H9 (cell line): ENCODE measurements at places on chromosomes 7 and 10. TPM values are rescaled to one million over a fixed set of nuclear protein-coding genes. Genes with fewer than 3 reads are reported as not detected.

- peak; percentile 52 for DNase-seq
These were observed 13.7 kb upstream of the HOXA13 start for GRCh38 chr7:27213433-27214238.

STEAP1 gene
- total RNA-seq, result 3.7 and 4.1 TPM in 2 replicates

GRCh38 chr7:12623885-12624498 lies 53.5 kb downstream of the SCIN start:
- DNase-seq, result no peak

ZRANB1 gene
- 16.1 and 17.4 TPM in 2 replicates for total RNA-seq

- DNase-seq, result no peak
These were observed 35.5 kb upstream of the C1GALT1 start for GRCh38 chr7:7146837-7147236.

DNA sequence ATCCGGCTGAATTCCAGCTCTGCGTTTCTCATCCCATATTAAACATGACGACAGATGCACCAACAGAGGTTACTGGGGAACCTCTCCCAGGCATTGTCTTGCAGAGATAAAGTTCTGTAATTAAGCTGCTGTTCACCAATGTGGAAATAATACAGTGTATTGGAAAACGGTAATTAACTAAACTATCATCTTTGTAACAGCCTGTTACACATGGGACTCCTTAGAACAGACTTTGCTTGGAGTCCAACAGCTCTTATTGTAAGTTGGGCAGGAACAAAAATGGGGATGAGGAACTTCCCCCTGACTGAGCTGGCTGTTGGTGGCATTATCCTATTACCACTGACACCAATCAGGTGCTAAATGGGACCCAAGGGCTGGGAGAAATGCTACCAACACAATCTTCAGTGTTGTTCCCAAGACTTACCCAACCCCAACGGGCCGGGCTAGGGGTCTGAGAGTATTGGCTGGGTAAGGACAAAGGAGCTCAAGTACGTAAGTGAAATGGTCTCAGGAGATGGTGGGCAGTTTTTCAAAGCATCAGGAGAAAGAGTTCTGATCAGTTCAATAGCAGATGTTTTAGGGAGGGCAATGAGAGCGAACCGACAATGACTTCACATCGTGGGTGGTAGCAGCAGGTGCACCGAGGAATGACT lies 759.4 kb downstream of the GRID1 start:
- peak; percentile 11 for DNase-seq

DNA sequence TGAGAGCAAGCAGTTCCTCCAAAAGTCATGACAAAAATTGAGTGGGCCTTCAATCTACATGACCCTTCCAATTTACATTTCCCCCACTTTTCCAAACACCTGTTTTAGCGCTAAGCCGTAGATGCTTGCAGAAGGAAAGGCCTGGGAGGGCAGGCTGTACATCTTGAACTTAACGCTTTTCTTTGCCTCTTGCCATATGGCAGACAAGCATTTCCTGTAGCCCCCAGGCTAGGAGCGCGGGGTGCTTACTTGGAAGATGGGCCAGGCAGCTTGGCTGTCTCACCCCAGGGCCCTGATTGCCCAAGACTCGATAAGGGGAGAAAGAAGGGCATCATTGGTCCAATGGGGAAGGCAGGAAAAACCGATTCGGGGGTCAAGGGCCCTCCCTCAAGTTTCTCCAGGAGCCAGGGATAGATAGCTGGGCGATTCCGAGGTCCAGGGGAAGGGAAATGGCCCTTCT lies 1.8 kb downstream of the HOXA10 start:
- peak; percentile 30 for DNase-seq

DNA sequence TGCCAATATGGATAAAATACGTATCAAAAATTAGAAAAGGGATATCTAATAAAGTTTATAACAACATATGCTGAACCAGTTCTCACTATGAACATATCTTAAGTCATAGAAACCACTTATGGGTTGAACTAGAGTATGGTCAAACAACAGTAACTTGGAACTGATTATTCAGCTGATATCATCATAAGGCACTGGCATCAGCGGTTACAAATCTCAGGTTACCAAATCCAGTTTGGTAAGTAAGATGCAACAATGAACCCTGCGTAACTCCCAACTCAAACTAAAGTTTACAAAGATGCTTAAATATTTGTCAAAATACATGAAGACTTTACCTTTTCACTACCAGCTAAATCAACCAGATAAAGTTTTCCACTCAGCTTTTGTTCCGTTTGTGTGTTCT lies 19.3 kb downstream of the KIF5B start:
- DNase-seq, result no peak

- DNase-seq, result no peak
These were observed 69.7 kb downstream of the CUL2 start for GRCh38 chr10:35020481-35020880.

CFAP70 gene
- 0.24 and 0.26 TPM in 2 replicates for total RNA-seq

- no peak for DNase-seq
These were observed 200.5 kb downstream of the MAD1L1 start for GRCh38 chr7:2032030-2032875.

DNA sequence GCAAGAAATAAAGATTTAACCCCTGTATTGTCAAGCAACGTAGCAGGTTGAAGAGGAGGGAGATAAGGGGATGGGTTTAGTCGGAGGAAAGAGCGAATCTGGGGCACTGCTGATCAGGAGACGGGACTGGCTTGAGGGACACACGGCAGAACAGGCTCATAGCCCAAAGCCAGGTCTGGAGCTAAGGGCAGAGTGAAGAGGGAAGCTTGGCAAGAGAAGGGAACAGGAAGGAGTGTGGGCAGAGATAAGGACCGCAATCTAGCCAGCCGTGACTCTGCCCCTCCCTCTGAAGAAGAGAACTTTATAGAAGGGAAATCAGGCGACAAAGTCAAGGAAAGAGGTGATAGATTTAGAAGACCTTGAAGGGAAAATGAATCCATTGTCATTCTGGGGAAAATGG lies 67.6 kb downstream of the CAV1 start:
- DNase-seq, result no peak

GRCh38 chr7:129777993-129778769 lies 166.7 kb downstream of the NRF1 start:
- DNase-seq, result no peak

DNA sequence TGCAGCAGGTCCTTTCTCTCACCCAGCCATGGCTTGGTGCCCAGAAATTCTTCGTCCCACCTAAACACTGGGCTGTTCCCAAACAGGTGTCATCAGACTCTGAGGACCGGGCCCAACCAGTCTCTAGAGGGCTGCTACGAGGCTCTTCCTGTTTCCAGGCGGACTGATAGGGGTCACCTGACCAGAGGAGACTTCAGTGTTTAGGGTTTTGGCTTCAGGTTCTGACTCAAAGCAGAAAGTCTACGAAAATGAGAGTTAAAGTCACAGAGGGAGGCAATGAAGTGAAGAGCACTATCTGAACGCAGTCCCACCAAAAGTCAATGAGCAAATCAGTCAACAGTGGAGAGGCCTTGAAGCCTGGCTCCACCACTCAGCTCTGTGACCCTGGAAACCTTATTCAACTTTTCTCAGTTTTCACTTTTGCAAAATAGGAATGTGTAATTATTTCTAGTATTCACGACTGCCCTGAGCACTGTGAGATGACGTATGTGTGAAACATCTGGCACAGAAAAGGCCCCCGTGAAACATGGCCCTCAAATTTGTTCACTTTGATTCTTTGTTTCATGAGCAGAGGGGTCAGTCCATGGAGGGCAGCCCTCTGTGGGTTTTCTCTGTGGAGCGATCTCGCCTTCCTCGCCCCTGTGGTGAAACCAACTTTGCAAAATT lies 189.9 kb upstream of the PDE1C start:
- DNase-seq, result no peak

ADARB2 gene
- total RNA-seq, result 0.87 and 1.0 TPM in 2 replicates

GRCh38 chr10:48551861-48552591 lies 52.8 kb downstream of the ARHGAP22 start:
- peak; percentile 44 for DNase-seq

- no peak for DNase-seq
These were observed 189.7 kb downstream of the ZNF248 start for GRCh38 chr10:37667736-37668135.

DNA sequence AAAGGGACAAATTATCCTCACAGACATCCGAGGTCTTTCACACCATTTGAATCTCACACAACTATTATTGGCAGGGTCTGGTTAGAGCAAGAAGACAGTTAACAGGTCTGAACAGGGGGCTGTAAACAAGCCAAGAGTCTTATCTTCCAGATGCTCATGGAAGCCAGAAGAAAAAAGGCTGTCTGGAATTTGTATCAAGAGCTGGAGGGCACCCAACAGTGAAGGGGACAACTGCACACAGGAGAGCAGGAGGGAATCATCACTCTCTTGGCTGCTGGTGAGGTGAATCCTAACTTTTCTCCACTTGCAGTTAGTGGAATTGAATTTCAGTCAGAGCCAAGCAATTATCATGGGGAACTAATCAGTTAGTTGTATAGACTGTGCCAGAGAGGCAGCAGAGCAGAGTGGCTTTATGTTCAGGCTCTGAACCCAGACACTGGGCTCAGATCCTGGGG lies 880.2 kb upstream of the AUTS2 start:
- no peak for DNase-seq

DNA sequence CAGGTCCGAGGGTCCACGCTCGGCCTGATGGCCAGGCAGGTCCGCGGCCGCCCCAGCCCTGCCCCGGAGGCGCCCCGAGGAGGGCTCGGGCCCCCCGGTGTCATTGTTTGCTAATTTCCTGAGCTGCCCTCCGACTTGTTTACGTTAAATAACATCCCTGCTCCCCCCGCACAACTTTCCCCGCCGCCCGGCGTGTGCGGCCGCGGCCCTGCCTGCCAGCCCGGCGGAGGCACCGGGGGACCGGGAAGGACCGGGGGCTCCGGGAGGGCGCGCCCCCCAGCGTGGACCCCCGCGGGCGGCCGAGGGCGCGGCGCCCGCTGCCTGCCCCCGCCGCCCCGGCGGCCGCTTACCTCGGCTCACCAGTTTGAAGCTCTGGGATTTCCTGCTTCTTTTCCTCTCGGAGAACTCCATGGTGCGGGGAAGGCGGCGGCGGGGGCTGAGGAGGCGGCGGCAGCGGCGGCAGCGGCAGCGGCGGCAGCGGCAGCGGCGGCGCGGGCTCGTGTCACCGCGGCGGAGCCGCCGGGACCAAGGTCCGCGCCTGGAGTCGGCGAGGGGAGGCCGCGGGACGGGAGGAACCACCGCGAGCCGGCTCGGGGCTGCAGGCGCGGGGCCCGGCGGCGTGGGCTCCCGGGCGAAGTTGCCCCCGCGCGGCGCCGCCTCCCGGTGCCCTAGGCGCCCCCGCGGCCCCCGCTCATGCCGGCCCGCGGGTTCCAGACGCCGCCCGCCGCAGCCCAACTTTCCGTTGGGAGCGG lies 515 bp downstream of the BEND7 start:
- no peak for DNase-seq

MYL7 gene
- 4.9 and 5.7 TPM in 2 replicates for total RNA-seq

NPTX2 gene
- total RNA-seq, result 8.1 and 8.4 TPM in 2 replicates

EEPD1 gene
- total RNA-seq, result 3.8 and 5.0 TPM in 2 replicates

UFSP1 gene
- 4.3 and 4.6 TPM in 2 replicates for total RNA-seq

LBX1 gene
- not detected in 2 replicates for total RNA-seq

DNA sequence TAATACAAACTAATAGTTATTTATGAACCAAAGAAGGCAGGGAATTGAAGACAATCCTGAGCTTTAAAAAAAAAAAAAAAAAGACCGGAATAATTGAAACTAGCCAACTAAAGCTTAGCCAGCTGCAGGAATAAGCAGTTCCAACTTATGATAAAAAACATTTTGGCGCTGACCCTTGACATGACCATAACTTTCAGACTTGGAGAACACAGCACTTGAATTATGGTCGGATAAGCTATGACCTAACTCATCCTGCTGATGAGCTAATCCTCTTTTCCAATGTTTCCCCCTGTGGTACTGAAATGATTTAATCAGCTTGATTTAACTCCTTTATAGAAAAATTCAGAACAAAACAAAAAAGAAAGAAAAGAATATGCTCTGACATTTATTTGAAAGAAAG lies 181.8 kb downstream of the DGKB start:
- no peak for DNase-seq

ASB4 gene
- total RNA-seq, result not detected in 2 replicates
